ENCODE measurements at places on chromosomes 4 and X.

GRCh38 chr4:40180356-40180755, 16.5 kb upstream of the RHOH start:
- no peak for DNase-seq

DNA sequence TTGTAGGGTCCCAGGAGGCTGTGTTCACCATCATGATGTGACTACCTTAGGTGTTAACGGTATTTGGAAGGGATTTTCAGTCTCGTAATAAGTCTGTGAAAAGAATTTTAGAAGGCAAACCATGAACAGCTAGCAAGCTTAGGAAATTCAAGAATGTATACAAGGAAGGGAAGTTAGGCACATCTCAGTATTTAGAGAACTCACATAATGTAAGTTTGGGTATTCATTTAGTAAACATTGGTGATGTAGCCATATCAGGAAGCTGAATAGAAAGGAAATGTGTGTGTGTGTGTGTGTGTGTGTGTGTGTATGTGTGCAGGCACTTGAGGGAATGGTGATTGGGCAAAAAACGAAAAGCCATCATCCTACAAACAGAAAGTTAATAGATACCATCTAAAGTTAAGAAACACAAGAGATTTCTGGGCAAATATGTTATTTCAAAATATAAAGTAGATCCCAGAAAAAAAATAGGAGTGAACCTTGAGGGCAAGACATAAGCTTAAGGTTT, 34.7 kb upstream of the PRKX start:
- DNase-seq: no peak

DNA sequence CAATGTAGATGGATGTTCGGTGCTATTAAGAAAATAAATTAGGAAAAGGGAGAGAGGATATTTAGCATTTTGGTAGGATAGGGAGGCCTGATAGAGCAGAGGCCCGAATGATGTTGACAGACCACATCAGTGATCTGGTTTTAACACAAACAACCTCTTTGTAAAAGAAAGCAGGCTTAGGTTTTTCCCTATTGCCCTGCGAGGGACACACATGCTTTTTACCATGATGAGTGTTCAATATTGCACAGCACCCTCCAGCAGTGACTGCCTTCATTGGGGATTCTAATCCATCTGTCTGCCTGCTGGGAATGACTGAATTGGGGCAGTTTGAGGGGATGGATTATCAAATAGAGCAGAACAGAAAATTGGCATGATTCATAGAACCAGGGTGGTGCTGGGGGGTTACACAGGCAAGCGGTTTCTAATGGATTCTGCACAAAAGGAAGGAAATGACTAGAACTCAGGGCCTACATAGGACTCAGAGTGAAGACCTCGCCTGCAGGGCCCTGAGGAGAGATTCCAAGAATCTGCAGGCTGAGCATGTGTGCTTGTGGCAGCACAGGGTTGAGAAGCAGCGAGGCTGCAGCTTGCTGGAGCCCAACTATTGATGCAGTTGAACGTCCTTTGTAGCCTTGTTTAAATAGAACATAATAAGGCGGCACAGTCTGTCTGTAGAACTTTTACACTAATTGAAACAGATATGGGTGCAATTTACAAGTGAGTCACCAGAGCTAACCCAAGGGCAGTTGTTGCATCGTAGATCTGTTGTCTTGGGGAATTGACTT, 58.0 kb downstream of the RHOH start:
- DNase-seq: no peak

DNA sequence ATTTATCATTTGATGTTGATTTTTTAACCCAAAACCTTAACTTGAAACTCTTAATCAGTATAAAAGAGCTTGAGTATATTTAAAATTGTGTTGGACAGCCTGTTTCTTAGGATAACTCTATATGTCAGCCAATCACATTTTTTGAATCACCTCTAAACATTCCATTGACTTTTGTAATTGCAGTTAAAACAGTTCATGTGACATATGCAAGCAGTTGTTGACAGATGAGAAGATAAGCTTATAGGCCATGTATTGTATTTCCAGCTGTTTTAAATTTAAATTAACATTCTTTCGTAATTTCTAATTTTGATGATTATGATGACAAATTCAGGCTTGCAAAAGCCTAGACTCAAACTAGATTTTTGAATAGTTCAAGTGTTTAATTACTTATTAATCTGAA, 17.4 kb downstream of the VEGFC start:
- no peak for DNase-seq

- no peak for DNase-seq
Measured at GRCh38 chr4:113773756-113774155, 12.2 kb upstream of the CAMK2D start.

DNA sequence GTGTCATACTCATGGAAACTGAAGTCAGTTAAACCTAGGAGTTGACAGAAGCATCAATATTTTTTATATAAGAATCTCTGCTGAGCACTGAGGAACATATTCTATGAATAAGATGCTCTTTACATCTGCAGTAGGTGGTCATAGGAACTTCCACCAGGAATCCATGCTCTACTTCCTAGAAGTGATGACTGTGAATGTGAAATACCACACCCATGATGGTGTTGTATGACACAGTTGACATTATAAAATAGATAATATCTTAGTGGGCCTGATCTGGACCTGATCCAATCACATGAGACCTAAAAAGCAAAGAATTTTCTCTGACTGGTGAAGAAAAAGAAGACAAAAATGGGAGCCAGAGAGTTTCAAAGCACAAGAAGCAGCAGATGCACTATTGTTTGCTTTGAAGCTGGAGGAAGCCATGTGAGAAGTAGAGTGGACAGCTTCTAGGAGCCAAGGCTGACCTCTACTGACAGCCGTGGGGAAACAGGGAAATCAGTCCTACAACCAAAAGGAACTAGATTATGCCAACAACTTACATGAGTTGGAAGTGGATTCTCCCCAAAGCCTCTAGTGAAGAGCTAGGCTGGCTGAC, 68.6 kb upstream of the HS3ST1 start:
- no peak for DNase-seq

- no peak for DNase-seq
Measured at GRCh38 chr4:76127754-76128153, 20.4 kb downstream of the NUP54 start.

DNA sequence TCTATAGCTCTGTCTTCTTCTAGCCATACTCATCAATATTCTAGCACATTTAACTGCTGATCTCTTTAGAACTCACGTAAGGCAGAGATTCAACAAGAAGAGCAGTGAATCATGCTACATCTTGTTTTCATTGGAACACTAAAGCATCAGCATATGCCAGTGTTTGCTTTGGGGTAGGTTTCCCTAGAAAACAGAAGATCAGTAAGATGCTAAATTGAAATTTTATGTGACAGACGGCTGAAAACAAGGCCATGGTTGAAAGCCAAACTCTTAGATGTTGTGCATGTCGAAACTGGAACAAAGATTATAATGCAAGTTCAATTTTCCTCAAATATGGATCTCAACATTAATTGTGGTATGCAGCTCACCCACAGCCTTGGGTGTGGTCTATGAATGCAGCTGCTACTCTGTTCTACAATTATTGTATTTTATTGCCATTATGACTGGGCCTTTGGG, 107.6 kb downstream of the PDLIM5 start:
- DNase-seq: no peak

GRCh38 chr4:77782102-77782835, 36.9 kb downstream of the CNOT6L start:
- no peak for DNase-seq

DNA sequence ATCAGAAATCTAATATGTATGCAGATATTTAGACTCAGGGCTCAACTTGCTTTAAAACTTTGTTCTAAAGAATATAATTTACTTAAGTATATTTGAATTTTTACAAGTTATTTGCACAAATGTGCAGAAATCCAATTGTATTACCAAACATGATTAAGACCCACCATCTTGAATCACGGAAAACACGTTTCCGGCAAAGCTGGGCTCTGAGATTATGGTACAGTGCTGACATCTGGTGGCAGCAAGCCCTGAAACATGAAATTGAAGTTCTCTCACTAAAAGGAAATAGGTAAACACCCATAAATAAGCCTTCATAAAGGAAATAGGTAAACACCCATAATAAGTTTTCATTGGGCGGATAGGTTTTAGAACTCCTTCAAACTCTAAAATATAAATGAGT, 98.3 kb upstream of the MAOA start:
- DNase-seq: peak; percentile 47

- DNase-seq: no peak
Measured at GRCh38 chr4:1721666-1722550, 587 bp downstream of the TACC3 start.
